ENCODE measurements at places on chromosomes 3 and 15. TPM values are rescaled to one million over a fixed set of nuclear protein-coding genes. Genes with fewer than 3 reads are reported as not detected.

DNA sequence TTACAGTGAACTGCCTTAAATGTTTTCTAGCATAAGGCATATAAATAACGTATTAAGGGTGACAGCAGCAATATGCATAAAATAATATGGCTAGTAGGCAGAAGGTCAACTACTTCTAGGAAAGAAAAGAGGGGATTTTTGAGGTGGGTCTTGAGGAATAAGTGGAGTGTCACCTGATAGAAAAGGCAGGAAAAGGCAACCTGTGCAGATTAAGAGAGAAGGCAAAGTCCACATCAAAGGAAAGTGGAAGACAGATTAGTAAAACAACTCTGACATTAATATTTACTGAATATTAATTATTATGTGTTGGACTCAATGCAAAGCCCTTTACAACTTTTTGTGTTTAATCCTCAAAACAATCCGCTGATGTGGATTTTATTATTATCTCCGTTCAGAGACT lies 2.8 kb downstream of the THOC7 start:
- DNase-seq = no peak

GRCh38 chr3:51929420-51930003 lies 12.2 kb downstream of the RRP9 start:
- no peak for DNase-seq

- DNase-seq = no peak
These were observed 317.3 kb downstream of the ZNF385D start for GRCh38 chr3:21433751-21434150.

DNA sequence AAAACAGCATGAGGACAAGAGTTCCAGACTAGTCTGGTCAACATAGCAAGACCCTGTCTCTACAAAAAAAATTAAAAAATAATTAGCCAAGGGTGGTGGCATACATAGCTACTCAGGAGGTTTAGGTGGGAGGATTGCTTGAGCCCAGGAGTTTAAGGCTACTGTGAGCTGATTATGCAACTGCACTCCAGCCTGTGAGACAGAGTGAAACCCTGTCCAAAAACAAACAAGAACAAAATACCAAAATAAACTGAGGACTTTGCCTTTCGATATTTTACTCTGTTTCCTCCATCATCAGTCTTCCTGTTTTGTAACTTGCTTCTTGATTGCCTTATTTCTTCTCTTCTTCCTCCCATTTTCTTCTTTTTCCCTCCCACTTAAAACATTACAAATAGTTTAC lies 504.4 kb downstream of the ROBO1 start:
- DNase-seq = no peak

- no peak for DNase-seq
These were observed 54.8 kb upstream of the ATP2C1 start for GRCh38 chr3:130838898-130839600.

GRCh38 chr3:19811689-19812088 lies 122.3 kb downstream of the EFHB start:
- DNase-seq = no peak

DNA sequence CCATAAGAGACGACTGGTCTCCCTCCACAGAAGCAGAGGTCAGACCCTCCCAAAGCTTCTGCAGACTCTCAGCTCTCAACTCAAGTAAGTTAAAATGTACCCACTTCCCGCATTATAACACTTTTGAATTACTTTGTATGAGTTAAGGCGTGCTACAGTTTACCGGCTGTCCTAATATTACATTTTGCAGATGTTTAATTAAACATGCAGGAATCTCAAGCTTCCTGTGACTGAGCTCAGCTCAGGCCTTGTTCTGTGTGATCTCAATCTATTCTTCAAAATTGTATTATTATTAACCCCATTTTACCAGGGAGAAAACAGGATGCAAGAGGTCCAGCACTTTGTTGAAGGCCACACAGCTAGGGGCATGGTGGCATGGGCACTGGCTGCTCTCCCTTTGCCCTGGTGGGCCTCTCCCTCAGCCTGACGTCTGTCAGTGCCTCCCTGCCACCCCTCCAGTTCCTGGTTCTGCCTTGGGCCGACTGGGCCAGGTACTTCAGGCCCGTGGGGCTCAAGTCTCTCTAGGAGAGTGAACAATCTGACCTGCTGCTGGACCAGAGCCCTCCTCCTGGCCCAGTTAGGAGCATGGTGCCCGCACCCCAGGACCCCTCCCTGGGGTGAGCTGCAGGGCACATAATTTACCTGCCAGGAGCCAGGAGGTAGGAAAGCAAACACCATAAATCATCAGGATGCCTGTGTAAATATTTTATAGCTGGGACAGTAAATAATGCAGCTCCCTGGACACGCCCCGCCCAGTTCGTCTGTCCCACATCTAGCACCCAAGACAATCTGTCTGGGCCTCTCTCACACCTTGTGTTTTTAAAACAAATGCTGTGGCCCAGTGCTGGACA lies 14.9 kb upstream of the RFT1 start:
- DNase-seq = no peak

DNA sequence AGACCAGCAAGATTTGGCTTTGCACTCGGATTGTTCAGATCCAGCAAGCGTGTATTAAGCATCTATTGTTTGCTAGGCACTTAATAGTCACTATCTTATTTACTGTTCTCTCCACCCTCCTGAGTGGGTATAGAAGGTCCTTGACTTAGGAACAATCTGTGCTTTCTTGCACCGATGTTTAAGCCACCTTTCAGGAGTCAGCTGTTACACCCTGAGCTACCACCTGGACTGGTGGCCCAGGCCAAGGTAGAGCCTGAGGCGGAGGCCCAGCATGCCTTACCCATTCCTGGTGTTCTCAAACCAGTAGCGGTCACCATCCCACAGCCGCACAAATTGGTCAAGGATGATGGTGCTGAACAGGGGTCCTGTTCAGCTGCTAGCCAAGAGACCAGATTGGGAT lies 10.0 kb downstream of the DUOX1 start:
- no peak for DNase-seq

GRCh38 chr3:79006077-79006476 lies 761.7 kb downstream of the ROBO1 start:
- DNase-seq = no peak

DNA sequence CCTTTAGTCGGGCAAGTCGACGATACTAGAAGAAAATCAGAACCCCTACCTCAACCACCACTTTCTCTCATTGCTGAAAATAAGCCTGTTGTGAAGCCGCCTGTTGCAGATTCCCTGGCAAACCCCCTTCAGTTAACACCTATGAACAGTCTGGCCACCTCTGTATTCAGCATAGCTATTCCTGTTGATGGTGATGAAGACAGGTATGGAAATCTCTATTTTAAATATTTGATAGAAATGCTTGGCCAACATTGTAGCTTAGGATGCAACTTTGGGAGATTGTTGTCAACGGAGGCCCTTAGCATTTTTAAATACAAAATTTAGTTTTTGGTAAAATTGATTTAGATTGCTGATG lies 3.0 kb downstream of the TSC22D2 start:
- no peak for DNase-seq

DNA sequence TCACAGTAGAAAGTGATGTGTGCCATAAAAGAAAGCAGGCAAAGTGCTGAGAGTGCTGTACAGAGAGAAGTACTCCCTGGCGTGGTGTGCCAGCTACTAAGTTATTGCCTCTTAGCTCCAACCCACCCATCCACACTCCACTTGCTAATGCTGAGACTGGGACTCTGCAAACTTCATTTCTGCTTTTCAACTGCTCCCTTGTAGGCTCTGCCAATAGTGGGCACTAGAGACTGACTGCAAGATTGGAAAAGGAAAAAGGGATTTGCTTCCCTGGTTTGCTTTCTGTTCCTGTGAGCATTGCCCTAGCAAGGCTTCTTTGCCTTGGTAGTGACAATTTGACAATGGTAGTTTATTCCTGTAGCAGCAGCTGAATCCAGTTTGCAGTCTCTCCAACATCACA lies 56.5 kb upstream of the TMEM108 start:
- DNase-seq = no peak

DNA sequence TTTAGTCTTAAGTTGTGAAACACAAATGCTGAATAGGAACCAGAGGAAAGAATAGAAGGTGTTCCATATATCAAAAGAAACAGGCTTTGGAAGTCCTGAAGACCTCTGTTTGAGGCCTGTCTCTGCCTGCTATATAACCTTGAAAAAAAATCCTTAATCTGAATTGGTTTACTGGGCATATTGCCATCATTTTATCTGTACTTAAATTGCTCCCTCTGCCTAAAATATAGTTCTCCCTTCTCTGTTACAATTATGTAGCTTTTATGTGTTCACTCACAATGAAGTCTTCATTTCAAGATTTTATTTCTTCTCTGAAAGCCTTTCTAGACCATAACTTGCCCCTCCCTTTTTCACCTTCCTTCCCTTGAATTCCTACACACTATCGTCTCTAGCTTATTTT lies 21.2 kb downstream of the ARL13B start:
- DNase-seq = no peak

- no peak for DNase-seq
These were observed 237.7 kb downstream of the SUCLG2 start for GRCh38 chr3:67416703-67417102.

- no peak for DNase-seq
These were observed 101.5 kb downstream of the FBXL22 start for GRCh38 chr15:63698692-63699091.

GRCh38 chr15:33126559-33127290 lies 67.8 kb downstream of the FMN1 start:
- peak; percentile 88 for DNase-seq

DNA sequence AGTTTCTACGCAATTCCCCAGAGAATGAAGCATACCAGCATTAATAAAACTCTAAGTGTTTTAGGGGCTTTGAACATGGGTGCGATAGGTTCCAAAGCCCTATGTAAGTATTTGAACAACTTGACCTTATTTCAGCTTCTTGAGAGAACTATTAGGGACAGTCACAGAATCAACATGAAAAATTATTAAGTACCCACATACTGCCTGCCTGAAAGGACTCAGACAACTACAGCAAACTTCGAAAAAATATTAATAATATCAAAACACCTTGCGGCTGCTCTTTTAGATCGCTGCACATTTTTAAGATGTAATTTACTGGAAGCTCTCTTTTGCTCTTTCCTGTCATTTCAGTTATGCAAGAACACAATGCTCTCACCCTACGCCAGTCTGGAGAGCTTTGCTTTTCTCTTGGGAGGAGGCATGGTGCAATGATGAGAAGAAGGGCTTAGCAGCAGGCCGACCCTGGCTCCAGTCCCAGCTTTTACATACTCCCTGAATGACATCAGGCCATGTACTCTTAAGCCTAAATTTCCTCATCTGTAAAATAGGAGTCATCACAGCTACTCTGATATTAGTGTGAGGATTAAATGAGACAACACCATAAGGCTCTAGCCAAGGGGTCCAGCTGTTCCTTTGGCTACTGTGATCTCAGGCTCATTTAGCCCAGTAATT lies 640.7 kb downstream of the FHIT start:
- DNase-seq = no peak

- DNase-seq = no peak
These were observed 52.9 kb upstream of the ROBO2 start for GRCh38 chr3:76986876-76987474.

- no peak for DNase-seq
These were observed 169.0 kb downstream of the PGPEP1L start for GRCh38 chr15:98838387-98839259.

MORC1 gene
- total RNA-seq = not detected

TP63 gene
- total RNA-seq = 0.13 TPM

COPB2 gene
- 98.1 TPM for total RNA-seq

MYLK gene
- total RNA-seq = 48.9 TPM

IL12A gene
- 0.75 TPM for total RNA-seq

RASGRP1 gene
- total RNA-seq = 3.1 TPM

CP gene
- total RNA-seq = 0.07 TPM

All from kidney epithelial cell (primary cell).